ENCODE measurements at places on chromosomes 16 and 17.

- no peak for DNase-seq
Observed at GRCh38 chr16:52570495-52571091, 23.6 kb upstream of the TOX3 start.

GRCh38 chr16:89422527-89422904 lies 67.8 kb downstream of the ANKRD11 start:
- DNase-seq: no peak

GRCh38 chr16:57838161-57838560 lies 35.9 kb upstream of the KIFC3 start:
- no peak for DNase-seq

DNA sequence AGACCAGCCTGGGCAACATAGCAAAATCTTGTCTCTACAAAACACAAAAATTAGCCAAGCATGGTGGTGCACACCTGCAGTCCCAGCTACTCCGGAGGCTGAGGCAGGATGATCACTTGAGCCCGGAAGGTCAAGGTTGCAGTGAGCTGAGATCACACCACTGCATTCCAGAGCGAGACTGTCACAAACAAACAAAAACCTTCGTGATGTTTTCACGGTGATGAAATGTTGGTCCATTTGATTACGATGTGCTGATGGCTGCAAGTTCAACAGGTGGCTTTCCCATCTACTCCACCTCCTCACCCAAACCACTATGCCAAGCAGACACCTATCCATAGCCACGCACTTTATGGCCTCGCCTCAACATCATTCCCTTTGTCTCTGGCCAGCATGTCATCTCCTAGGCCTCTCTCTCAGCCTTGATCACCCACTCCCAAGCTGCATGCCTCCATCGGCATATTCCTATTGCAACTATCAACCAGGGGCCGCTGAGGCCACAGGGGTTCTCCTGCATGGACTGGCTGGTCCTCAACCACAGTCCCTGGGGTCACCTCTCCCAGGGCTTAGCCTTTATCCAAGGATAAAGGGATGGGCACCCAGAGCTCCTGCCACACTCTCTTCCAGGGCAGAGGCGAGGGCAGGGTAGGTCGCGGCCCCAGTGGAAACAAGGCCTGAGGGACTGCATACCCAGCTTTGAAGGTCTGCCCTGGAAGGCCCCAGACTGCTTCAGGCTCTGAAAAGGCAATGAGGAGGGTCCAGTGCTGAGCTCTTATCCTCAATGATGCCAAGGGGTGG lies 17.1 kb upstream of the ALOX15B start:
- DNase-seq: no peak

GRCh38 chr17:67519801-67520251 lies 142.7 kb downstream of the PITPNC1 start:
- no peak for DNase-seq

DNA sequence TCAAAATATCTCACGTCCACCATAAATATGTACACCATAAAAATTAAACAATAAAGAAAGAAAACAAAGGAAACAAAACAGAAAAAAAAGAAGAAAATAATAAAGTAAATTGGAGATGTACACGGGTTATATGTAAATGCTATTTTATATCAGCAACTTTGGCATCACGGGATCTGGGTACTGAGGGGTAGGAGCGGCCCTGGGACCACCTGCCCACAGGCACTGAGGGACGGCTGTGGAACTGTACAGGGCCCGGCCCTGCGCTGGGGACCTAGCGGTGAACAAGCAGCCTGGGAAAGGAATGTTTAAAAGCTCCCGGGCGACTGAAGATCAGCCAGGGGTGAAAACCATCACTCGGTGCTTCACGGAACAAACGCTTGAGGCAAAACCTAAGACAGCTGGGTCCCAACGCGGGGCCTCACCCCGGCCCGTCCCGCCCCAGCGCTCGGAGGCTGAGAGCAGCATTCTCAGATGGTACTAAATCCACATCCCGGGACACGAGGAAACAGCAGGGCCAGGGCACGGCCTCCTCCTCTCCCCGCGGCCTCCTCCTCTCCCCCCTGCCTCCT lies 31.2 kb downstream of the NXN start:
- no peak for DNase-seq

GRCh38 chr17:70251706-70252105 lies 82.4 kb downstream of the KCNJ2 start:
- DNase-seq: no peak

Data from NCI-H524 treated with DMSO at 0.1 percent for 48 hours (cell line).